ENCODE measurements at places on chromosomes 2 and 18.

DNA sequence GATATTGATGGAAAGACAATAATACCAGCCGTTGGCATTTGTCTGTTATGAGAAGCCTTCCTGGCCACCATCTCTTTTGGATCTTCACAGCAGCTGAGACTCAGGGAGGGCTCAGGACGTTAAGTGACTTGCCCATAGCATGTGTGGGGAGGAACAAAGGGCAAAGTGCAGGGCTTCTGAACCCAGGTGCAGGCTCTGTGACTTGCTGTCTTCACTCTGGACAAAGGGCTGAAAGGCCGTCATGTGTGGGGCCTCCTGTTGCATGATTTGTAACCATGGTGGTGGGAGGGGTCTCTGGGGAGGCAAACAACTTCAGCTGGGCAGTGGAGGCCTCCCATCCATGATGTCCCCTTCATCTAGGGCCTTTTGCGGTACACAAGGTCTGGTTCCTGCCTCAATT lies 65.5 kb upstream of the SIX2 start:
- no peak for DNase-seq

DNA sequence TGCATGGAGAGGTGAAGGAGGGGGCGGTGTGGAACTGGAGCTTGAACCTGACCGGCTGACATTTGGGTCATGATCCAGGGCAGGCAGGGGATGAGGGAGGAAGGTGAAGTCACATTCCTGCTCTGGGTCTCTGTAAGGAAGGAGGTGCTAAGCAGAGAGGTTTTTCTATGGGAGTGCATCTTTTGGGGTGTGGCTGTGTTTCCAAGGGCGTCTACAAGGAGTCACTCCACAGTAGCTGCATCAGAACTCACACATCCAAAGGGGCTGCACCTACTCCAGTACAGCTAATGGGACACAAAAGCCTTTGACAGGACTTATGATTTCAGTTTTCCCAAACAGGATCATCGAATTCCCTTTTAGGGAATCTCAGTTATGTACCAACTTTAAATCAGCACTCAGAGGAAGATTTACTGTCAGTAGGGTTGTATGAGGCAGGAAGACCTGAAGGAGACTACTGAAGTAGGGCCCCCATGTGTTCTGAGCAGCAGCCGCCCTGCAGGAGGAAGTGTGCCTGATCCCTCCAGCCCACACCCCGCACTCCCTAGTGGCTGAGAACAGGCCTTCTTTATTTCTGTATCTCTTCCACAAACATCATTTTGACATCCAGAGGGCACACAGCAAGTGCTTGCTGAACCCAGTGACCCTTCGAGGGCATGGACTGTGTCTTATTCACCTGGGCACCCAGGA lies 137.2 kb downstream of the CELF4 start:
- DNase-seq, result no peak

GRCh38 chr18:35289293-35289692 lies 736 bp downstream of the ZSCAN30 start:
- no peak for DNase-seq

- DNase-seq, result no peak
Observed at GRCh38 chr2:100588071-100588786, 25.4 kb downstream of the PDCL3 start.

GRCh38 chr2:62996534-62997186 lies 54.0 kb upstream of the OTX1 start:
- DNase-seq, result no peak

DNA sequence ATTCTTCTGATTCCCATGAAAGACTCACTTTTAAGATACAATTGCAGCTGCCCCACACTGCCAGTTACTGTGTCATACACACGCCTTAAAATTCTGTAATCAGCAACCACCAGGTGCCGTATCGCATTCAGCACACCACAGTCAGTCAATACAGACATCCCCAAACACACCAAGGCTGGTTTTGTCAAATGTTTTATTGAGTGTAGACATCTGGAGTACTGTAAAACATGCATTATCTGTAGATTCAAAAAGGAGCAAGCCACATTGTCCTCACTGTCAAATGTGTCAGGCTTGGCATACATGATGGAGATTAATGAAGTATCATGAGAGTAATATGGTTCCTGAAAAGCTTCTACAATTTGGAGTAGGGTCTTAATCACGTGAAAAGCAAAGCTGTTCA lies 109.7 kb upstream of the SP3 start:
- no peak for DNase-seq

DNA sequence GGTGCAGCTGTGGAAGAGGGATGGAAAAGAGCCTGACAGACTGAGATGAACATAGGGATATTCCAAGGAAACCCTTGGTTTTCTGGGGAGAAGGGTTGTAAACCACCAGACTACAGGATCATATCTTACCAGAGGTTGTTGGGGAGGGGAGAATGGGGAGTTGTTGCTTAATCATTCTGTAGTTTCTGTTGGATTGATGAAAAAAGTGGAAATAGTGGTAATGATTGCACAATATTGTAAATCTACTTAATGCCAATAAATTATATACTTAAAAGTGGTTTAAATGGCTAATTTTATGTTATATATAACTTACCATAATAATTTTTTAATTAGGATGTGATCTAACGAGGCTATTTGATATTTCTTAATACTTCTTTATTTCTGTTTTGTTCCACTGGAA lies 800.9 kb downstream of the BCL11A start:
- DNase-seq, result no peak

GRCh38 chr2:172775319-172775718 lies 39.7 kb downstream of the RAPGEF4 start:
- no peak for DNase-seq

GRCh38 chr18:56139372-56139771 lies 499.0 kb downstream of the TXNL1 start:
- DNase-seq, result no peak

DNA sequence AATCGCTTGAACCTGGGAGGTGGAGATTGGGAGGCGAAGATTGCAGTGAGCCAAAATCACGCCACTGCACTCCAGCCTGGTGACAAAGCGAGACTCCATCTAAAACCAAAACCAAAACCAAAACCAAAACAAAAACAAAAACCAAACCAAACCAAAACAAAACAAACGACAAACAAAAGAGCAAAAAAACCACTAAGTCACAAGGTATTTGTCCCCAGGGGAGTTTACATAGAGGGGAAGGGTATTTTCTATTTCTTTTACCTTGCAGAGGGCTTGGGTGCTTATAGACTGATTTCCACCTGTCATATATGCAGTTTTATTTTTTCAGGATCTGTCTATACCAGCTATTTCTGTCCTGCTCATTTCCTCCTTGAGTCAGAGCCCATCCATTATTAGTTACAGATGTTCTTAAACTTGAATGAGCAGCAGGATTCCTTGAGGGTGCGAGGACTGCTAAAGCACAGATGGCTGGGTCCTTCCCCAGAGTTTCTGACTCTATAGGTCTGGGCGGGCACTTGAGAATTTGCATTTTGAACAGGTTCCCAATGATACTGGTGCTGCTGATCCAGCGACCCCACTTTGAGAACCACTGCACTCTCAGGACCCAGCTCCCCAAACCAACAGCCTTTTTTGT lies 102.2 kb upstream of the UXS1 start:
- DNase-seq, result no peak

- DNase-seq, result no peak
Observed at GRCh38 chr18:48027401-48027963, 97.0 kb upstream of the SMAD2 start.

- DNase-seq, result no peak
Observed at GRCh38 chr2:71379086-71379485, 47.5 kb downstream of the ZNF638 start.

- no peak for DNase-seq
Observed at GRCh38 chr2:216914491-216914890, 54.6 kb upstream of the TNP1 start.

GRCh38 chr18:57544936-57545660 lies 41.4 kb downstream of the FECH start:
- no peak for DNase-seq

GRCh38 chr2:137708311-137708710 lies 256.0 kb upstream of the HNMT start:
- DNase-seq, result no peak

- no peak for DNase-seq
Observed at GRCh38 chr2:166410828-166411472, 35.2 kb upstream of the SCN9A start.

Measured in activated CD4-positive, alpha-beta T cell treated with anti-CD3 and anti-CD28 coated beads for 48 hours (primary cell).